ENCODE measurements at places on chromosomes 7 and 10. TPM values are rescaled to one million over a fixed set of nuclear protein-coding genes. Genes with fewer than 3 reads are reported as not detected.

The AKR1E2 gene
- total RNA-seq, result 14.5 TPM

The NUTM2D gene
- total RNA-seq, result 6.5 TPM

The CRHR2 gene
- total RNA-seq, result 4.7 TPM

The ITGA8 gene
- total RNA-seq, result 0.66 TPM

The ECHDC3 gene
- 24.1 TPM for total RNA-seq

DNA sequence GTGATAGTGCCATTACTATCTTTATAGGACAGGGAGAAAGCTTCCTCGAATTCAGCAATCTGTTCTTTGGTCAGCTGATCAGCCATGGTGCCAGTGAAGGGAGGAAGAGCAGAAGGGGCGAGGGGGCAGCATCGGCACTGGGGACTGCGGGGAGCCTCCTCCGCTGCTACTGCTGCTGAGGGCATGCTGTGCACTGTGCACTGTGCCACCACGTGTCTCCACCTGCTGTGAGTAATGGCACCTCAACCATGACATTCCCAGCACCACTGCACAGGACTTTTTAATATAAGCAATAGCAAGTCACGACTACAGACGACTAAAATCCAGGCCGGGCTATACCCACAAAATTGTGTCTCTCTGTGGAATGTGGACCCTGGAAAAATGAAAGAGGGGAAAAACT lies 105.0 kb upstream of the LANCL2 start:
- H3K4me1 ChIP-seq, result peaks cover 10% of the 10 kb centered on the region
- H3K27ac ChIP-seq, result no peak overlapping the region
- H3K36me3 ChIP-seq, result no peaks in the 10 kb centered on the region
- no peak overlapping the region for H3K4me3 ChIP-seq
- no peak for DNase-seq
- H3K27me3 ChIP-seq, result no peaks in the 10 kb centered on the region

DNA sequence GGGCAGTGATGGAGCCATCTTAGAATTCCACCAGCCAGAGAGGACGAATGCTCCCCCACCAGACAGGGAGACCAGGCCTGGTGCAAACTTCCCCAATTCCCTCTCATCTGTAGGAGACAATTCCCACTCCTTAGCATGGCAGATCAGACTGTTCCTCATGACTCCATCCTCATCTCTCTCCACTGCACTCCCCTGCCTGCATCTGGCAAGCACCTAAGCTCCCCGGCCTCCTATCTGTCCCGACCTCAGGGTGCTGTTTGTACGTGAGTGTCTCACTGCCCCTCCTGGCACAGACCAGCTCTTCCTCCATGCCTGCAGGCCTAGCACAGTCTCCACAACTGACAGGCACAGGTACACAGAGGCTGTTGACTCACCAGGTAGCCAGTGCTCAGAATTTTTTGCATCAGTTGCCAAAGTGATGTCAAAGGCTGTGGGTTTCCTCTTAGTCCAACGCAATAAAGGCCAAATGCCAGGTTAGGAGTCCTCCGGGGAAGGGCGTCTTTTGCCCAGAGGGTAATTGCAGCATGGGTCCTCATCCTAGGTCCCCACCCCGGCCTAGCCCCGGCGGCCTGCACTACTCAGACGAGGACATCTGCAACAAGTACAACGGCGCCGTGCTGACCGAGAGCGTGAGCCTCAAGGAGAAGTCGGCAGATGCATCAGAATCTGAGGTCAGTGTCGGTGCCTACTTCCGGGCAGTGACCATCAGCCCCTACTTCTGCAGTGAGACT lies 436.8 kb upstream of the FOXK1 start:
- H3K4me3 ChIP-seq, result no peak overlapping the region
- no peaks in the 10 kb centered on the region for H3K36me3 ChIP-seq
- no peaks in the 10 kb centered on the region for H3K4me1 ChIP-seq

DNA sequence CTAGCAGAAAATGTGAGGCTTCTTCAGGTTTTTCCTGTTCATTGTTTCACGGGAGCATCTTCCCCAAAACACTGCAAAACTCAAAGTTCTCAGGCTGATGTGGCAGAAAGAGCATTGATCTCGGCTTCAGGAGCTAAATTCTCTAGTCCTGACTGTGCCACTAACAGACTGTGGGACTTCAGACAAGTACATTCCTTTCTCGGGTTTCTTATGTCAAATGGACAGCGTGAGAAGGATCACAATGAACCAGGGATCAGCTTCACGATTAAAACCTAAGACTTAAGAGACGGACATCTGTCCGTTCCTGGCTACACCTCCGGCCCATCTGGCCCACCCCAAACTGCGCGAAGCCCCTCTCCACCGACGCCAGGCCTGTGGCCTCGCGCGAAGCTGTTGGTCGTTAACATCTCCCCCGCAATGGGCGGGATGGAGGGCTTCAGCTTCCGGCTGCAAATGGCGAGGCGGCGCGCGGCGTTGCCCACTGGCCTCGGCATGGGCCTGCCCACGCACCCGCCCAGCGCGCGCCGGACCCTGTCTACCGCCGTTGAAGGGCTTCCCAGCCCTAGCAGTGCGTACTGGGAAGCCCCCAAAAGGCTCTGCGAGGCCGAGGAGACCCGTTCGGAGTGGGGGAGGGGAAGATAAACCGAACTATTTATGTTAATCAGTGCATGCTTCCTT lies 549 bp upstream of the DDX50 start:
- H3K27me3 ChIP-seq, result no peaks in the 10 kb centered on the region
- H3K4me1 ChIP-seq, result peaks cover 28% of the 10 kb centered on the region
- H3K36me3 ChIP-seq, result no peaks in the 10 kb centered on the region

GRCh38 chr7:129786825-129787563 lies 165.8 kb downstream of the UBE2H start:
- H3K4me3 ChIP-seq, result no peak overlapping the region
- H3K27ac ChIP-seq, result no peak overlapping the region

- no peak overlapping the region for H3K4me3 ChIP-seq
- no peak overlapping the region for H3K27ac ChIP-seq
- DNase-seq, result no peak
- H3K27me3 ChIP-seq, result no peaks in the 10 kb centered on the region
Measured at GRCh38 chr10:125006188-125006680, 64.3 kb downstream of the ZRANB1 start.

GRCh38 chr7:118259115-118259514 lies 34.6 kb downstream of the ANKRD7 start:
- H3K27me3 ChIP-seq, result no peaks in the 10 kb centered on the region
- no peak overlapping the region for H3K4me3 ChIP-seq
- H3K27ac ChIP-seq, result no peak overlapping the region
- DNase-seq, result no peak
- H3K36me3 ChIP-seq, result no peaks in the 10 kb centered on the region

- no peak overlapping the region for H3K27ac ChIP-seq
- H3K27me3 ChIP-seq, result no peaks in the 10 kb centered on the region
- no peak for DNase-seq
- peaks cover 4% of the 10 kb centered on the region for H3K36me3 ChIP-seq
Measured at GRCh38 chr10:12179606-12180170, 16.0 kb downstream of the NUDT5 start.

DNA sequence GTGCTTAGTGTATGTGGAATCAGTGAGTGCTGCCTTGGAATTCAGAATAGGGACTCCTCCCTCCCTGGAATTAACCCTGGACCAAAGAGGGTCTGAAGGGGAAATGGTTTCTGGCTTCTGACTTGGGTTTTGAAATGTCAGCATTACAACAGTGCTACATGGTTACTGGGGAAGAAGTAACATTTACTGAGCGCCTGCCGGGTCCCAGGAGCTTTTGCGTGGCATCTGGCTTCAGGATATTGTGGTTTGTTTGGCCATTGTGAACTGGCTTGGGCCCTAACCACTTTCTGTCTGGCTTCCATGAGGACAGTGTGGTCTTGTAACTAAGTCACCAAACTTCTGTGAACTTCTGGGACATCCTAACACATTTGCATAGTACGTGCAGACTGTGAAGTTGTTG lies 21.3 kb downstream of the TSPAN15 start:
- peaks cover 27% of the 10 kb centered on the region for H3K4me1 ChIP-seq
- no peak for DNase-seq
- no peak overlapping the region for H3K27ac ChIP-seq
- no peak overlapping the region for H3K4me3 ChIP-seq
- H3K27me3 ChIP-seq, result no peaks in the 10 kb centered on the region
- no peaks in the 10 kb centered on the region for H3K36me3 ChIP-seq

DNA sequence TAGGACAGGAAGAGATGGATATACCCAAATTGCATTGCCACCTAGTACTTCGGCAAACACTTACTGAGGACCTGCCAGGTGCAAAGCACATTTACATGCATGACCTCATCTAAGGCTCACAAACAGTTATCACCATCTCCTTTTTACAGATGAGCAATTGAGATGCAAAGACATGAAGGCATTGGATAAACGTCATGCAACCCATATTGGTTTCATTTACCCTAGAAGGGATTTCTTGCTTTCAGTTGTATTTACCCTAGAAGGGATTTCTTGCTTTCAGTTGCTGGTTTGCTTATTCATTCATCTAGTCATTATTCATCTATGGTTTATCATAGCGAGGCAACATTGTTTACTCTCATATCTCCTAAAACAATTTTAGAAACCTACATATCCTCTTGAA lies 52.2 kb downstream of the STEAP1B start:
- H3K36me3 ChIP-seq, result no peaks in the 10 kb centered on the region
- DNase-seq, result no peak
- peaks cover 38% of the 10 kb centered on the region for H3K4me1 ChIP-seq

GRCh38 chr7:6166443-6166891 lies 106.0 kb downstream of the CYTH3 start:
- H3K4me1 ChIP-seq, result no peaks in the 10 kb centered on the region
- no peaks in the 10 kb centered on the region for H3K36me3 ChIP-seq
- no peak overlapping the region for H3K4me3 ChIP-seq
- DNase-seq, result no peak
- no peaks in the 10 kb centered on the region for H3K27me3 ChIP-seq

DNA sequence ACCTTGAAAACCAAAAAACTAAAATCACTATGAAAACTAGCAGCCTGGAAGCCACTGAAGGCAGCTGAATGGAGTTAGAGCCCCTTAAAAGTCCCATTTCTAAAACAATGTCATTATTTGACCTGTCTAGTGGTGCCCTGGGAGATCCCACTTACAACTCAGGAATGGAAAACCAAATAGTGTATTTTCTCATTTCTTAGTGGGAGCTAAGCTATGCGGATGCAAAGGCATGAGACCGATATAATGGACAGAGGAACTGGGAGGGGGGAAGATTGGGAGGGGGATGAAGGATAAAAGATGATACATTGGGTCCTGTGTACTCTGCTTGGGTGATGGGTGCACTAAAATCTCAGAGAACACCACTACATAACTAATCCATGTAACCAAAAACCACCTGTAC lies 9.8 kb upstream of the GIMAP2 start:
- H3K36me3 ChIP-seq, result no peaks in the 10 kb centered on the region
- no peaks in the 10 kb centered on the region for H3K27me3 ChIP-seq
- no peaks in the 10 kb centered on the region for H3K4me1 ChIP-seq
- DNase-seq, result no peak
- H3K27ac ChIP-seq, result no peak overlapping the region
- no peak overlapping the region for H3K4me3 ChIP-seq

- no peaks in the 10 kb centered on the region for H3K27me3 ChIP-seq
- H3K4me3 ChIP-seq, result no peak overlapping the region
- no peak overlapping the region for H3K27ac ChIP-seq
- no peaks in the 10 kb centered on the region for H3K36me3 ChIP-seq
Measured at GRCh38 chr10:80540981-80541750, 3.5 kb downstream of the SH2D4B start.

- H3K4me1 ChIP-seq, result peaks cover 8% of the 10 kb centered on the region
- no peak overlapping the region for H3K27ac ChIP-seq
- H3K27me3 ChIP-seq, result no peaks in the 10 kb centered on the region
- peaks cover 7% of the 10 kb centered on the region for H3K36me3 ChIP-seq
Measured at GRCh38 chr10:101968940-101969321, 87.0 kb downstream of the ARMH3 start.

DNA sequence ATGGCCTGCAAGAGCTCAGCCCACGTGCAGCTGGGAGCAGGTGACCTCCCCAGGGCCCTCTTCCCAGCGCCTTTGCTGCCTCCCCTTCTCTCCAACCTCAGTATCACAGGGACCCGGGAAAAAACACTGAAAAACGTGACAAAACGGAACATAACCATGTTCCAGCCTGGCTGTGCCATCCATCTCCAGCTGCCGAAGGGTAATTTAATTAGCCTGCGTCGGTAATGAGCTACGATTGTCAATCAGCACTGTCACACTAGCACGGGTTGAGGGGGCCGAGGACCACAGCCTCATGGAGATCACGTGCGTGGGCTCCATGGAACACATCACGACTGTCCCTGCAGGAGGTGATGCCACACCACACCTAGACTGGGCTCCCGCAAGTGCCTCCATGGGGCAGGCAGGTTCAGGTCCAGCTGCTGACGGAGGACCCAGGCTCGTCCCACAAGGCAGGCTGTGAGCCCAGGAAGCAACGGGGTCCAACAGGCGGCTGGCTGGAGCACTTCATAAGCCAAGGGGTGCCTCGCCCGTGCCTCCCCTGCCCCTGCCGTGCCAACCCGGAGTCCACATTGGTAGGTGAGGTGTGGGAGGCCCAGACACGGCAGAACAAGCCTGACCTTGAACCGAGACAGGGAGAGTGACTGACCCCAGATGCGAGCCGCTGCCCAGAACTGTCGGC lies 199.5 kb downstream of the ELFN1 start:
- no peaks in the 10 kb centered on the region for H3K4me1 ChIP-seq
- no peaks in the 10 kb centered on the region for H3K36me3 ChIP-seq
- H3K27me3 ChIP-seq, result no peaks in the 10 kb centered on the region
- H3K4me3 ChIP-seq, result no peak overlapping the region
- DNase-seq, result no peak

- H3K27ac ChIP-seq, result no peak overlapping the region
- DNase-seq, result no peak
- H3K27me3 ChIP-seq, result no peaks in the 10 kb centered on the region
Measured at GRCh38 chr7:70788276-70788675, 343.7 kb upstream of the GALNT17 start.

DNA sequence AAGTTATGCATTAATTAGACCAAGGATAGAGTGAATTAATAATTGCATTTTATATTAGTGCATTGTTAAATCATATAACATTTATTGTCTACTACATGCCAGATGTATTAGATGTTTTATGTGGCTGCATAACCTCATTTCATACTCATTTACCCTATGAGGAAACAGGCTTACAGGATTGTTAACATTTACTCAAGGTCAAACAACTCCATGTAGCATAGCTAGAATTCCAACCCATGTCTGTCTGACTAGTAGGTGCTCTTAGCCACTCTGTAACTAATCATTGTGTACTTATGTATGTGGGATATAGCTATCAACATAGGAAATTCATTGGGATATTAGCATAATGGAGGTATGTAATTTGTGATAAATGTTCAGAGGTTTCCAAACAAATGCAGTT lies 46.3 kb downstream of the PHYHIPL start:
- H3K4me3 ChIP-seq, result no peak overlapping the region
- H3K36me3 ChIP-seq, result no peaks in the 10 kb centered on the region
- H3K27me3 ChIP-seq, result no peaks in the 10 kb centered on the region
- no peaks in the 10 kb centered on the region for H3K4me1 ChIP-seq
- DNase-seq, result no peak
- no peak overlapping the region for H3K27ac ChIP-seq

- no peak overlapping the region for H3K4me3 ChIP-seq
- no peaks in the 10 kb centered on the region for H3K27me3 ChIP-seq
- H3K4me1 ChIP-seq, result peaks cover 77% of the 10 kb centered on the region
- no peaks in the 10 kb centered on the region for H3K36me3 ChIP-seq
- DNase-seq, result no peak
Measured at GRCh38 chr7:130490311-130490791, 1.5 kb upstream of the MEST start.
